ENCODE measurements at places on chromosomes 1 and 21. TPM values are rescaled to one million over a fixed set of nuclear protein-coding genes. Genes with fewer than 3 reads are reported as not detected.

- H3K4me1 ChIP-seq = no peaks in the 10 kb centered on the region
- no peak overlapping the region for H3K27ac ChIP-seq
- no peak for DNase-seq
- no peak overlapping the region for H3K4me3 ChIP-seq
- H3K36me3 ChIP-seq = 0 out of 2 replicates have a peak, but pooled peaks cover 2% of the 10 kb centered on the region
- no peaks in the 10 kb centered on the region for H3K27me3 ChIP-seq
Observed at GRCh38 chr1:2382621-2383361, 8.6 kb downstream of the MORN1 start.

- H3K27me3 ChIP-seq = no peaks in the 10 kb centered on the region
- DNase-seq = no peak
- H3K4me3 ChIP-seq = no peak overlapping the region
- peaks cover 3% of the 10 kb centered on the region for H3K4me1 ChIP-seq
Observed at GRCh38 chr1:114315631-114316030, 162.0 kb upstream of the SYT6 start.

GRCh38 chr1:234208351-234208750 lies 164.9 kb upstream of the COA6 start:
- H3K27ac ChIP-seq = no peak overlapping the region
- DNase-seq = no peak
- 0 out of 2 replicates have a peak, but pooled peaks cover 2% of the 10 kb centered on the region for H3K4me1 ChIP-seq
- H3K27me3 ChIP-seq = no peaks in the 10 kb centered on the region
- H3K4me3 ChIP-seq = no peak overlapping the region

DNA sequence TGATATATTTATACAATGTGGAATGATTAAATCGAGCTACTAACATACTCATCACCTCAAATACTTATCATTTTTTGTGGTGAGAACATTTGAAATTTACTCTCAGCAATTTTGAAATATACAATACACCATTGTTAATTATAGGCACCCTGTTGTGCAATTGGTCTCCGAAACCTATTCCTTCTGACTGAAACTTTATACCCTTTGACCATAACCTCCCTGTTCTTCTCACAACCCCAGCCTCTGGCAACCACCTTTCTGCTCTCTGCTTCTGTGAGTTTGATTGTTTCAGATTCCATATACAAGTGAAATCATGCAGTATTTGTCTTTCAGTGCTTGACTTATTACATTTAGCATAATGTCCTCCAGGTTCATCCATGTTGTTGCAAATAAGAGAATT lies 49.5 kb downstream of the SETD4 start:
- DNase-seq = no peak
- no peak overlapping the region for H3K4me3 ChIP-seq
- H3K27ac ChIP-seq = no peak overlapping the region
- H3K27me3 ChIP-seq = peaks cover 24% of the 10 kb centered on the region
- no peaks in the 10 kb centered on the region for H3K4me1 ChIP-seq

GRCh38 chr21:31520561-31521098 lies 138.9 kb upstream of the SOD1 start:
- H3K27ac ChIP-seq = no peak overlapping the region
- no peaks in the 10 kb centered on the region for H3K27me3 ChIP-seq
- peak; percentile 19 for DNase-seq
- H3K4me1 ChIP-seq = no peaks in the 10 kb centered on the region

The TESK2 gene
- total RNA-seq = 0.90 TPM

All from IMR-90 (cell line).